ENCODE measurements at places on chromosomes 12 and 14. TPM values are rescaled to one million over a fixed set of nuclear protein-coding genes. Genes with fewer than 3 reads are reported as not detected.

GRCh38 chr12:52835271-52836041 lies 1.3 kb upstream of the KRT79 start:
- no peak for DNase-seq

The GSKIP gene
- 30.9 TPM for polyA plus RNA-seq

The ASIC1 gene
- polyA plus RNA-seq: 5.3 TPM

The PLCZ1 gene
- 0.72 TPM for polyA plus RNA-seq

The NFATC4 gene
- polyA plus RNA-seq: 95.5 TPM

- no peak for DNase-seq
These were observed 1486.2 kb upstream of the SEL1L start for GRCh38 chr14:83019744-83020414.

- DNase-seq: no peak
These were observed 14.3 kb downstream of the MCRS1 start for GRCh38 chr12:49553512-49554088.

DNA sequence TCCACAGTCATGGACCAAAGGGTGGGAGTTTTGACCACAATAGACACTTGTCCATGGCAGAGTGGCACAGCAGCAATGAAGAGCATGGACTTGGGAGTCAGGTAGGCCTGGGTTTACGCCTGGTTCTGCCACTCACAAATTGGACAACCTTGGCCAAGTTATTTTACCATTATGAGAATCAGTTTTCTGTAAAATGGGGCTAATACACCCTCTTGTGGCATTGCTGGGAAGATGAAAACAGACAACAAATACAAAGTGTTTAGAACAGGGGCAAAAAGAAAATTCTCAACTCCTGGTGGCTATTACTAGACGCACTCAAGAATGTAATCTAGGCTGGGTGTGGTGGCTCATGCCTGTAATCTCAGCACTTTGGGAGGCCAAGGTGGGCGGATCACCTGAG lies 2.6 kb downstream of the C12orf43 start:
- no peak for DNase-seq

Measured in renal cortex interstitium (tissue), 15 donors.